ENCODE measurements at places on chromosomes 16 and 17.

DNA sequence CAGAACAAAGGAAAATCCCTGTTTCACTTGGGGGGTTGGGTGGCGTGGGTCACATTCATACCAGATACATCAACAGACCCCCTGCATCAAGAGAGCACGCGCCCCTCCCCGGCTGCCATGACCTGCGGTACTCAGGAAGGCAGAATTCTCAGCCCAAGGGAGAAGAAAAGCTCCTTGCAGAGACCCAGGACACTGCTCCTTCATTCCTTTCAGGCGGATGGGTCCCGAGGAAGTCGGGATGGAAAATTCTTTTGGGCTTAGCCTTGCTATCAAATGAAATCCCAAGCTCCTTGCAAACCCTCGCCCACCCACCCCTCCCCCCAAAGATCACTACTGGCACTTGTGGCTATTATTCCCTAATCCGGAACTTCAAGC is 40.6 kb downstream of the HIC1 start:
- H3K4me3 ChIP-seq = no peak overlapping the region
- no peaks in the 10 kb centered on the region for H3K27me3 ChIP-seq
- peaks cover 9% of the 10 kb centered on the region for H3K4me1 ChIP-seq
- no peak overlapping the region for H3K27ac ChIP-seq

- DNase-seq = no peak
- H3K4me3 ChIP-seq = no peak overlapping the region
- no peaks in the 10 kb centered on the region for H3K36me3 ChIP-seq
These were observed 12.7 kb downstream of the CLEC3A start for GRCh38 chr16:78035012-78035411.

DNA sequence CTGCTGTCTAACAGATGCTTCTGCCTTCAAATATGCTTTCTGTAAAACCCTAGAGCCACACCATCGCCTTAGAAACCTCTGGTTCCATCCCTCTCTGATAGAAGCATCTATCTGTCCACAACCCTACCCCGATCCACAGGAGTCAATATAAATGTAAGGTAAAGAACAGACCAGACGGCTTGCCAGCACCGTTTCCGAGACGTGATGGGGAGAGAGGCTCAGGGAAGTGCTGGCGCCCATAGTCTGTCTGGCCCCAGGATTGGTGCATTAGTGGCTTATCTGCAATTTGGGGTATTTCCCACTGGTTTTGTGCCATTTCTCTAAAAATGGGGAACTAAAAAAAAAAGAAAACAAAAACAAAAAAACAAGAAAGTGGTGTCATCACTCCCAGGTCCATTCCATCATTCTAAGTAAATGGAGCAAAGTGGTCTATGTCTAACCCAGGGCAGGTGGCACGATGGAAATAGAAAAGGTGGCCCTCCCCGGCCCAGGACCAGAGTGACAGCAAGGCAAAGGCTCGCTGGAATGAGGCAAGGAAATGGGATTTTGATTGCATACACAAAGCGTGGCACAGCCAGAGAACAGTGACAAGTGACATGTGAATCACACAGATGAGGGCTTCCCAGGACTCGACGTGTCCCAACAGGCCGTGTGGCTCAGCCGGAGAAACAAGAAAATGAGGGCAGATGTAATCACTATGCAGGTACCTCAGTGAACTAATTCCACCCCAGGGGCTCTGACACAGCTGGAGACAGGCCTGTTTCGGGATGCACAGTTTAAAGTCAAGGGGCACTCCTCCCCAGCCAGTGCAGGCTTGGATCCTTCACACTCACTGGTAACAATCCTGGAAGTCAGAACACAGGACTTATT is 125.6 kb downstream of the GAS7 start:
- H3K36me3 ChIP-seq = no peaks in the 10 kb centered on the region
- no peak overlapping the region for H3K27ac ChIP-seq
- H3K27me3 ChIP-seq = no peaks in the 10 kb centered on the region
- no peak for DNase-seq
- H3K4me3 ChIP-seq = no peak overlapping the region

DNA sequence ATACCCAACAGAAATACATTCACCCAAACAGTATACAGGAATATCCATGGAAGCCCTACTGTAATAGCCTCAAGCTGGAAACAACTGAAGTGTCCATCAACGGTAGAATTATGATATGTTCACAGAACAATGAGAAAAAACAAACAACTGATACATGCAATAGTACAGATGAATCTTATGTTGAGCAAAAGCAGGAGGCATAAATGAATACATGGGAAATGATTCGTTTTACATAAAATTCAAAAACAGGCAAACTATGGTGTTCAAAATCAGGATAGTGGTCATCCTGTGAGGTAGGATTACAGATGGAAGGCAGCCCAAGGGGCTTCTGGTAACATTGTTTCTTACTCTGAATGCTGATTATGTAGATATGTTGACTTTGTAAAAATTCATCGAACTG is 25.1 kb downstream of the RFFL start:
- H3K27me3 ChIP-seq = no peaks in the 10 kb centered on the region
- no peak overlapping the region for H3K4me3 ChIP-seq
- H3K4me1 ChIP-seq = peaks cover 25% of the 10 kb centered on the region
- H3K27ac ChIP-seq = no peak overlapping the region
- DNase-seq = no peak
- peaks cover 6% of the 10 kb centered on the region for H3K36me3 ChIP-seq

DNA sequence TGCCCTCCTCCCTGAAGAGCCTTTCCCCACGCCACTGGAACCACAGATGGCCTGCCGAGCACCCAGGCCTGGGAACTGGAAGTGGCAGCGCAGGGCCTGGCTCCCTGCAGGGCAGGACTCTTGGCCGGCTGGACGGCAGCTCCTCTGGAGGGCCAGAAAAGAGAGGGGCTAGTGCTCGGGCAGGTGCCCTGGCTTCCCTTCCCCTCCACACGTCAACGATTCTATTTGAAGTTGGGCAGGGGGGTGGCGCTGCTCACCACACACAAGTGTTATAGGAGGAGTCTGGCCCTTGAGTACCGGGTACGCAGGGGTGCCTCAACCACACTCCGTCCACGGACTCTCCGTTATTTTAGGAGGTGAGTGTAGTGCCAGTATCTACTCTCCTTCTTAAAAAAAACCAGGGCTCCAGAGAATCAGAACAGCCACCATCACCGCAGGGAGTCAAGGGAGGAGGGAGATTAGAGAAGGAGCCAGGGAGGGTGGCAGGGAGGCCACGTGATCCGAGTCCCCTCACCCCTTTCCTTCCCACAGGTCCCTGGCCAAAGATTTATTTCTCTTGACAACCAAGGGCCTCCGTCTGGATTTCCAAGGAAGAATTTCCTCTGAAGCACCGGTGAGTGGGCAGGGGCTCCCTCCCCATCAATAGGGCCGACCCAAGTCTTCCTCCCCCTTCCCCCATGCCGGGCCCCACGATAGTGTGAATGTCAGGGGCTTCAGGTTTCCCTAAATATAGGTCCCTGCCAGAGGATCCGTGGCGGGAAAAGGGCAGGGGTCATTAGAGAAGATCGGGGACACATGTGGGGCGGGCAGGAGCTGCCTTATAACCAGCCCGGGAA is 1.4 kb upstream of the ALDOA start:
- peak; percentile 82 for DNase-seq
- H3K36me3 ChIP-seq = peaks cover 25% of the 10 kb centered on the region
- H3K4me3 ChIP-seq = peak overlapping the region; percentile 100
- H3K27ac ChIP-seq = peak overlapping the region; percentile 92
- H3K4me1 ChIP-seq = peaks cover 49% of the 10 kb centered on the region

DNA sequence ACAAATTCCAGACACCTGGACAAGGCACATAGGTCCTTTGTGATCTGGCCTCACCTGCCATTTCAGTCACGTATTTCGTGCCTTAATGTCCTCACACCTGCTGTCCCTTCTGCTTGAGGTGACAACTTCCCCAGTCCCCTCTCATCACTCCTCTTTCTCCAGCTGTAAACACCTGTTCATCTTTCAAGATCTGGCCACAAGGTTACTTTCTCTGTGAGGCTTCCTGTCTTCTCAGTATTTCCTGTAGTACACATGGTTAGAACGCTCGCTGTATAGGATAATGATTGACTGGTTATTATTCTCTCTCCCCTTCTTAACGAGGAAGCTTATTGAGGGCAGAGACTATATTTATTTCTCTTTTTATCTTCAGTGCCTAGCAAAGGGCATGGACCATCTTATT is 74.5 kb upstream of the PMFBP1 start:
- DNase-seq = no peak
- H3K27ac ChIP-seq = no peak overlapping the region
- no peak overlapping the region for H3K4me3 ChIP-seq
- no peaks in the 10 kb centered on the region for H3K36me3 ChIP-seq
- no peaks in the 10 kb centered on the region for H3K4me1 ChIP-seq
- H3K27me3 ChIP-seq = no peaks in the 10 kb centered on the region

GRCh38 chr16:81730090-81731051 is 48.7 kb upstream of the PLCG2 start:
- H3K4me1 ChIP-seq = peaks cover 16% of the 10 kb centered on the region
- no peaks in the 10 kb centered on the region for H3K27me3 ChIP-seq
- DNase-seq = peak; percentile 39
- peak overlapping the region; percentile 62 for H3K4me3 ChIP-seq

DNA sequence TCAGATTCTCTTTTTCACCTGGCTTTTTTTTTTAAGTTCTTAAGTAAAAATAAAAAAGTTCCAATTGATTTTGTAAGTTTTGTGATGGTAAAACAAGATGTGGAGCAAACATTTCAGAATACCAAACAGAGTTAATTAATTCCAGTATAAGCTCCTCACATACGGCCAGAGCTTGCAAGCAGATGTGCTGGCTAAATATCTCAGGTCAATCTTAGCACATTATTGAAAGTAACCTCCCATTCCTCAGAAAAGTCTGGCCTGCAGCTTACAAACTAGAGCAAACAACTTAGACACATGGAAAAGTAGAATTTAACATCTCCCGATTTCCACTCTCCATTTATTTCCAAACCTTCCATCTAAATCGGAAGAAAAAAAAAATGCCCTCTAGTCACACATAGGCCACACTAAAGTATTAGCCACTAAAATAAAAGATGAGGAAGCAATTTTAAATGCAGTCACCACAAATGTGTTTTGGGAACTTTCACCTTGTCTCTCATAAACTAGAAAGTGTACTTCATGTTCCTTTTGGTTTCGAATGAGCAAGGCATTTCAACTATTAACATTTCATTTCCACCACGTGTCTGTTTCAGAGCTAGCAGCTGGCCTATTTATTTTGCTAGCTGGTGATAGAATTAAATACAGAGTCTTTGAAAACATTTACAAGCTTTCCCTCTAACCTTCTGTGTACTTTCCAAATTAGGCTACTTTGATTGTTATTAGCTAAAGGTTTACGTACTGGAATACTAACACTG is 143.3 kb downstream of the STX8 start:
- no peak overlapping the region for H3K27ac ChIP-seq
- H3K27me3 ChIP-seq = no peaks in the 10 kb centered on the region
- DNase-seq = no peak

DNA sequence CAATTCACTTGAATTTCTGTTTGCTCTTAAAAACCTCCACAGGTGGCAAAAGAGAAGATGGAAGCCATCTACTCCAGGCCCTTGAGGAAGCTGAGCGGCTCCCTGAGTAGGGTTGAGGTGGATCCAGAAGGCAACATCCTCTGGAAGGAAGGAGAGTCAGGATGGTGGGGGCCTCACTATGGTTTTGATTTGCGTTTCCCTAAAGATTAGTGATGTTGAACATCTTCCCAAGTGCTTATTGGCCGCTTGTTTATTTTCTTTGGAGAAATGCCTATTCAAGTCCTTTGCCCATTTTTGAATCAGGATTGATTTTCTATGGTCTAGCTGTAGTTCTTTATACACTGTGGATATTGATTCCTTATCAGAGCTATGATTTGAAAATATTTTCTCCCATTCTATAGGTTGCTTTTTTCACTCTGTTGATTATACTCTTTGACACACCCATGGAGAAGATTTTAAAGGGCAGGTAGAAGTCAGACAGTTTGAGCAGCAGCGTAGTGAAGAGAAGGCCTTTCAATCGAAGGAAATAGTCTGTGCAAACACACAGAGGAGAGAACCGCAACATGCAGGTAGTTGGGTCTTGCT is 58.6 kb downstream of the WSB1 start:
- H3K27ac ChIP-seq = peak overlapping the region; percentile 72
- DNase-seq = no peak
- H3K27me3 ChIP-seq = no peaks in the 10 kb centered on the region
- peaks cover 22% of the 10 kb centered on the region for H3K4me1 ChIP-seq
- no peaks in the 10 kb centered on the region for H3K36me3 ChIP-seq

GRCh38 chr16:25914357-25914962 is 222.7 kb downstream of the HS3ST4 start:
- no peak overlapping the region for H3K4me3 ChIP-seq
- H3K36me3 ChIP-seq = no peaks in the 10 kb centered on the region
- H3K27ac ChIP-seq = no peak overlapping the region
- no peak for DNase-seq
- H3K4me1 ChIP-seq = no peaks in the 10 kb centered on the region

DNA sequence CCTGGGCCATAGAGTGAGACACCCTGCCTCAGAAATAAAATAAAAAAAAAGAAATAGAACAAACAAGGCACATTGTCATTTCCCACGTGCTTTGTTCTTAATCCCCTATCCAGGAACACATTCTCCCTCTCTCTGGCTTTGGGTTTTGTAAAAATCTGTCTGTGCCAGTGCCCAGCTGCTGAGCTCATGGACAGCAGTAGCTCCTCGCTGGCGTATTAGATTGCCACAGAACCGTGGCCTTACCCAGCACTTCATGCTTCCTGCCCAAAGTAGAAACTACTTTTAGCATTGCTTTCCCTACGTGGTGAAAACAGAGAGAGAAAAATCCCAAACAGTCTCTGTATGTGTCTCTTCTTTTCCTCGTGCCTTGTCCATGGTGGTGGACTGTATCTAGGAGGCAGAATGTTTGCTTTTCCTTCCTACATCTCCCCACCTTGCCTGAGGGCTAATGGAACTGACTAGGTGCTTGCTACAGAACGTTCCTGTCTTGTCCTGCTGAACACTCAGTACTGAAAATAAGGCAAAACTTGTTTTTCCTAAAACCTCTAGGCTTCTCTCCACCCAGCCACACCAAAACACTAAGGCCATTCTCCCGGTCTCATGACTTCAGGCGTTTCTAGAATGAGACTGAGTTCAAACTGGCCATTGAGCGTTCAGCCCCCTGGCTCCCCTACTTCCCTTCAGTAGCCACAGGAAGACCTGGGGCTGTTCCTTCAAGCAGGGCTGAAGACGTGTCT is 26.1 kb downstream of the MNT start:
- H3K4me3 ChIP-seq = no peak overlapping the region
- no peak overlapping the region for H3K27ac ChIP-seq
- DNase-seq = no peak
- H3K4me1 ChIP-seq = no peaks in the 10 kb centered on the region

GRCh38 chr17:80753685-80754345 is 209.2 kb downstream of the RPTOR start:
- no peak for DNase-seq
- H3K4me3 ChIP-seq = no peak overlapping the region
- H3K36me3 ChIP-seq = peaks cover 27% of the 10 kb centered on the region

DNA sequence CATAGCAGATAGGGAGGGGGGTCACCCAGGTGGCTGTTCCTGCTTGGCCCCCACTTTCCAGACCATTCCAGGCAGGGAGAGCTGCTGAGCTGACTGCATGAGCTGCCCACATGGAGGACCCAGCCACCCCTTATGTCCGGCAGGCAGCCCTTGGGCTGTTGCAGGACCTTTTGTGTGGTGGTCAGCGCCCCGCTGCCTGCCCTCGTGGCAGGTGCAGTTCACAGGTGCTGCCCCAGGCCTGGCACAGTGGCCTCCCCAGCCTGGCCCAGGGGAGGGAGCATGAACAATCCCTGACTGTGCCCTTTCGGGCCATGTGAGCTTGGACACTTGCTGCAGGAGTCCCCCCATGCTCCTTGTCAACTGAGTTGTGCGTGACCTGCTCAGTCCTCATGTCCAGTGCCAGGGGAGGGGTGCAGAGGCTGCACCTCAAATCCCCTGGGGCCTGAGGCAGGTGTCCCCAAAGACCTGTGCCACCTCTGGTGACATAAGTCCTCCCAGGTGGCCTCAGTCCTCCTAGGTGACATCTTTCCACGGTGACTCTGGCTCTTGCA is 8.6 kb downstream of the TBC1D26 start:
- H3K27ac ChIP-seq = no peak overlapping the region
- no peaks in the 10 kb centered on the region for H3K4me1 ChIP-seq
- no peaks in the 10 kb centered on the region for H3K36me3 ChIP-seq
- no peak overlapping the region for H3K4me3 ChIP-seq
- no peaks in the 10 kb centered on the region for H3K27me3 ChIP-seq

Measured in CD4-positive, alpha-beta T cell (primary cell).